Activated naive CD8-positive, alpha-beta T cell treated with anti-CD3 and anti-CD28 coated beads, Interleukin-2, amount 50 U/mL, for 24 hours (primary cell): ENCODE measurements at places on chromosomes 11 and 22.
A peak's percentile ranks its signal among the peaks of the same experiment; 100 is the strongest.

- no peak overlapping the region for H3K4me3 ChIP-seq
- H3K4me1 ChIP-seq, result peaks cover 19% of the 10 kb centered on the region
- H3K27me3 ChIP-seq, result no peaks in the 10 kb centered on the region
- no peak for DNase-seq
- peaks cover 22% of the 10 kb centered on the region for H3K36me3 ChIP-seq
- H3K27ac ChIP-seq, result peak overlapping the region; percentile 74
Observed at GRCh38 chr22:41524251-41524661, 20.0 kb downstream of the POLR3H start.

DNA sequence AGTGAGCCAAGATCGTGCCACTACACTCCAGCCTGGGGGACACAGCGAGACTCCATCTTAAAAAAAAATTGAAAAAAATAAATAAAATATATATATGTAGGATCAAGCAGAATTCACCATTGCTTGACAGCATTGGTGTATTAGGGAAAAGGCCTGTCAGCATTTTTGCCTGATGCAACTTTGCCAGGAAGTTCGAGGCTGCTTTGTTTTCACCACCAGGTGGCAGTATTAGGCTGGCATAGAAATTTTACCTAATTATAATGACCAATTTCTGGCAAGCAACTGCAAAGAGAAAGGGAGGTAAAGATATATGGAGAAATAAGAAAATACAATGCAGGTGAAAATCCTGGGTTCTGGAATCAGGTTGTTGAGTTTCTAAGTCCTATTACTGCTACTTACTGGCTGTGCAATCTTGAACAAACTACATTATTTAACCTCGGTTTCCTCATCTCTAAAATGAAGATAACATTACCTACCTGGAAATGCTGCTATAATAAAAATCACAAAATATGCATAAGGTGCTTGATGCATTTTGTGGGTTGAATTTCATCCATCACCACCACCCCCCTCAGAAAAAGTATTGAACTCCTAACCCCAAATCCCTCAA lies 24.7 kb downstream of the LAYN start:
- H3K4me3 ChIP-seq, result no peak overlapping the region
- DNase-seq, result peak; percentile 67
- H3K36me3 ChIP-seq, result peaks cover 10% of the 10 kb centered on the region
- H3K27ac ChIP-seq, result no peak overlapping the region
- H3K4me1 ChIP-seq, result no peaks in the 10 kb centered on the region

GRCh38 chr22:29727131-29727523 lies 7.3 kb downstream of the CABP7 start:
- peaks cover 3% of the 10 kb centered on the region for H3K27me3 ChIP-seq
- no peak overlapping the region for H3K27ac ChIP-seq
- H3K36me3 ChIP-seq, result no peaks in the 10 kb centered on the region
- no peak overlapping the region for H3K4me3 ChIP-seq

- no peak overlapping the region for H3K4me3 ChIP-seq
- H3K27me3 ChIP-seq, result peaks cover 25% of the 10 kb centered on the region
- no peaks in the 10 kb centered on the region for H3K36me3 ChIP-seq
- no peaks in the 10 kb centered on the region for H3K4me1 ChIP-seq
- DNase-seq, result no peak
Observed at GRCh38 chr11:125393331-125393730, 102.7 kb downstream of the FEZ1 start.
